ENCODE measurements at places on chromosomes 3 and 15. TPM values are rescaled to one million over a fixed set of nuclear protein-coding genes. Genes with fewer than 3 reads are reported as not detected.

The HGD gene
- total RNA-seq = not detected

The DAPK2 gene
- total RNA-seq = 2.9 TPM

The SLC28A1 gene
- total RNA-seq = not detected

The VGLL3 gene
- 13.4 TPM for total RNA-seq

The CCDC80 gene
- total RNA-seq = 12.6 TPM

The ZFAND6 gene
- 136 TPM for total RNA-seq

The TYRO3 gene
- 96.8 TPM for total RNA-seq

The FANCD2 gene
- 77.8 TPM for total RNA-seq

The LRRC31 gene
- not detected for total RNA-seq

The SLC12A1 gene
- total RNA-seq = 1.0 TPM

The KBTBD13 gene
- total RNA-seq = not detected

The SSR3 gene
- total RNA-seq = 192 TPM

The MESP2 gene
- 0.38 TPM for total RNA-seq

The GPR149 gene
- total RNA-seq = not detected

The FHIT gene
- total RNA-seq = 3.2 TPM

The RTP1 gene
- total RNA-seq = 3.0 TPM

The GABRG3 gene
- total RNA-seq = 0.80 TPM

The EXD1 gene
- 0.54 TPM for total RNA-seq

The THRB gene
- total RNA-seq = 3.9 TPM

The GOLGA6L4 gene
- total RNA-seq = 3.6 TPM

The GOLGA8T gene
- total RNA-seq = 1.5 TPM

The PLAAT1 gene
- 3.4 TPM for total RNA-seq

The ACOX2 gene
- 3.1 TPM for total RNA-seq

The ACP3 gene
- 1.2 TPM for total RNA-seq

The ADPRH gene
- total RNA-seq = 4.1 TPM

The CHDH gene
- 10.3 TPM for total RNA-seq

The SLC38A3 gene
- 1.2 TPM for total RNA-seq

The PLSCR2 gene
- total RNA-seq = not detected

The STRIT1 gene
- 0.38 TPM for total RNA-seq

The LSAMP gene
- 3.8 TPM for total RNA-seq

The TRH gene
- not detected for total RNA-seq

The RARB gene
- 0.22 TPM for total RNA-seq

The SPG11 gene
- 37.1 TPM for total RNA-seq

The SPESP1 gene
- total RNA-seq = not detected

The WDR72 gene
- total RNA-seq = 2.1 TPM

The HEMK1 gene
- total RNA-seq = 9.6 TPM

The ZWILCH gene
- total RNA-seq = 62.8 TPM

The DNAH12 gene
- not detected for total RNA-seq

The SI gene
- not detected for total RNA-seq

The CD80 gene
- total RNA-seq = not detected

The TMEM207 gene
- total RNA-seq = not detected

The FBXL22 gene
- 0.54 TPM for total RNA-seq

The ALDH1A3 gene
- 5.7 TPM for total RNA-seq

The PTH1R gene
- 1.5 TPM for total RNA-seq

The APOD gene
- total RNA-seq = not detected

The KLHL40 gene
- total RNA-seq = not detected

The AADACL2 gene
- total RNA-seq = not detected

The SENP5 gene
- 27.3 TPM for total RNA-seq

The ADGRG7 gene
- total RNA-seq = not detected

The ROPN1B gene
- 0.36 TPM for total RNA-seq

The ADAMTSL3 gene
- total RNA-seq = 1.4 TPM

The DUOX2 gene
- not detected for total RNA-seq

The ANKRD34C gene
- total RNA-seq = not detected

The UPK1B gene
- 0.67 TPM for total RNA-seq
